ENCODE measurements at places on chromosomes 5 and 9.

GRCh38 chr5:109076741-109077140, 329.0 kb downstream of the FER start:
- DNase-seq: no peak

- DNase-seq: no peak
Measured at GRCh38 chr9:137158625-137159024, 11.2 kb downstream of the LRRC26 start.

GRCh38 chr5:158275511-158275910, 416.6 kb upstream of the CLINT1 start:
- no peak for DNase-seq

GRCh38 chr5:31036411-31036810, 157.1 kb upstream of the CDH6 start:
- no peak for DNase-seq

- DNase-seq: no peak
Measured at GRCh38 chr5:1007221-1007680, 1.4 kb upstream of the NKD2 start.

GRCh38 chr9:106693558-106693957, 169.4 kb upstream of the ZNF462 start:
- DNase-seq: no peak

GRCh38 chr9:80839821-80840675, 849.3 kb downstream of the TLE1 start:
- DNase-seq: no peak

GRCh38 chr5:81336556-81336955, 35.2 kb downstream of the ZCCHC9 start:
- no peak for DNase-seq

DNA sequence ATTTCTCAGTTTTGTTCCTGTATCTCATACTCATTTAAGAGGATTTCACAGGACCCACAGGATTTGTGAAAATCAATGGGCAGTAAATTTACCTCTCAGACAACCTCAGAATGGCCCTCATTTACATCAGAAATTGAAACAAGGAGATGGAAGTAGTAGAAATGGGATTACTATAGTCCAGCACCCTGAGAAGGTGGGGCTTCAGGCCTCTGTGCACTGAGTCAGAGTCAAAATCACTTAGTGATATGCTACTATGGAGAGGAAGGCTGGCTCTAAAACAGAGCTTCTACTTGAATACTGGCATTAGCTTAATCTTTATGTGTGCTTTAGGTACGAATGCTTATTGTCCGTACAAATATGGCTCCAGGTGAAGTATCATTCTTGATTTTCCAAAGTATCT, 159.3 kb downstream of the CEP120 start:
- no peak for DNase-seq

- no peak for DNase-seq
Measured at GRCh38 chr5:54520940-54521339, 3.4 kb downstream of the SNX18 start.

DNA sequence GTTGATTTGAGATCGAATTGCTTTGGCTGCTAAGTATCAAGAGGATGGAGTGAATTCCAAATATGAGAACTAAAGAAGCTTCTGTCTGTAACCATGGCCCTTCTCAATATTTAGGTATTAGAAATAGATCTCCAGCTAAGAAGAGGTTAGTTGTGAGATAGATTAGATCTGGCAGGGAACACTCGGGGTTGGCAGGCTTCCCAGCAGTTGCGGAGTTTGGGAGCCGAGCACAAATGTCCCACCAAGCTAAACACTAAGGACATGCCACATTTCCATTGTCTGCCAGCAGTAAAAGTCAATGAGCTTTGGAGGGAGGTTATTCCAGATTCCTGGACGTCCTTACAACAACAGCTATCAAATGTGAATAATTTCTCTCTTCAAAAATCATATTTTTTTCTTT, 85.8 kb downstream of the TAF11L14 start:
- no peak for DNase-seq

DNA sequence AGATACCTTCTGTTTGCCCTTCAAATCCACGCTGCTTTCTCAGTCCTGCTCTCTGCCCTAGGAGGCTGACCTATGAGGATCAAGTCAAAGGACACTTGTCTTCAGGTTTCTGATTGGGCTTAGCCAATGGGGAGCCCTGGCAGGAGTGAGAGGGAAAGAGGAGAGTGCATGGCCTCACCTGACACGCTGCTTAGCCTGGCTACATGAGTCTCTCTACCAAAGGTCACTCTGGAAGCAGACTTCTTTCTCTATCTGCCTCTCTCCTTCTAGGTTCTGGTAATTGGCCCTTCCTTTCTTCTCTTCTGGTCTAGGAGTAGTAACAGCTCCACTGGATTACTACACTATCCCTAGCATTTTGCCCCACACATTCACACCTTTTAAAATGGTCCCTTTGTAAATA, 13.1 kb downstream of the ARSB start:
- DNase-seq: no peak

- DNase-seq: no peak
Measured at GRCh38 chr9:77985996-77986395, 45.6 kb downstream of the GNAQ start.
